Stimulated activated CD8-positive, alpha-beta memory T cell treated with anti-CD3 and anti-CD28 coated beads, Interleukin-12 subunit alpha, Interleukin-12 subunit beta, amount 100 ng/mL, for 4 hours (primary cell): ENCODE measurements at places on chromosomes 2 and 18.

DNA sequence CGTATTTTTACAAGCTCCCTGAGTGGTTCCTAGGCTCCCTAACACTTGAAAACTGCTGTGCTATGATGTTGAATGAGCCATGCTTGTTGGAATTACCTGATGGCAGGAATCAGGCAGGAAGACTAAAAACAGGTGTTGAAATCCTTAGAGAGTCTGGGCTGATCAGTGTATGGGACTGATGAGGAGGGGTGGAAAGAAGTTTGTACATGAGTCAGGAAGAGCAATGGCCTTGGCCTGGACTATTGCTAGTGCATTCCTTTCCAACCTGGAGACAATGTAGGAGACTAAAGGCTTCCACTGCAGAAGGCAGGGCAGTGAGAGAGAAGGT lies 25.0 kb upstream of the TMBIM1 start:
- DNase-seq: no peak

DNA sequence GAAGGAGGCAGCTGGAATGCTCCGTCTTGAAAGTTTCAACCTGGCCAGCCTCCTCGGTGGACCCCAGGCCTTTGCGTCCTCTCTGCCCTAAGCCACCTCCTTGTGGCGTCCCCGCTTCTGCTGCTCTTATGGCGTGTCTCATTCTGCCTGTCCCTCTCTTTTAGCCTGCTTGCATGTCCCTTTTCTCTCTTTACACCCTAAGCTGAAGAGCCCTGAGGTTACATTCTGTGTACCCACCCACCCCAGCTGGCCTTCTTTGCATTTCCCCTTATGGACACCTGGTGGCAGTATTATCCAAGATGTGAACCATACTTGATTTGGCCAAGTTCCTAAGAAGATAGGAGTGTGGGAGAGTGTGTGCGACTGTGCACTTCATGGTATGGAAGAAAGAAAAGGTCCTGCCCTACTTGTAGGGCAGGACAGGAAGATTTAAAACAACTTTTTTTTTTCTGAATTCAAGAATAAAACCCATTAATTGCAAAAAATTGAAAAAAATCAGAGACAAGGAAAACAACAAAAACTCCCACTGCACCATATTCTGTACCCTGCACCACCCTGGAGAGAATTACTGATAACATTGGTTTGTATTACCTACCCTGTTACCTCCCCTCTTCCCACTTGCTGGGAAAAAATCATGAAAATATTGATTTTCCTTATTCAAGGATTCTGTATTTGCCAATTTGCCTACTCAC lies 77.4 kb downstream of the DYSF start:
- DNase-seq: no peak

GRCh38 chr2:47043891-47044239 lies 111.2 kb downstream of the STPG4 start:
- no peak for DNase-seq

- no peak for DNase-seq
Measured at GRCh38 chr2:33085646-33086045, 138.9 kb downstream of the LTBP1 start.

DNA sequence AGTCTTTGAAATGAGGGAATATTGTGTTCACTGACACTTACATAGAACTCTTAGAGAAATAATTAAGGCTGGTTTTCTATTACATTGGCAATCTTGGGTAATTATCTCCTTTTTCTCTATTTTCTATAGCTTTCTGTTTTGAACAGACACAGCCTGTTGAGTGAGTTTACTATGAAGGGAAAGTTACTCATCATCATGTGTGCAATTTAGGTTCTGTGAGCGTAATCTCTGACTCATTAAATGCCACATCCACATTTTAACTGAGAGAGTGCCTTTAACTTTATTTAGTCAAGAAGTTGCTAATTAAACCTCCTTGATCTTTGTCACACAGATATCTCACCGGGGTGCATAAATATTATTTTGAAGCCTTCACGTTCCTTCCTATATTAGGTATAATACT lies 174.0 kb upstream of the SLC8A1 start:
- no peak for DNase-seq

GRCh38 chr2:199207011-199207410 lies 250.7 kb downstream of the SATB2 start:
- DNase-seq: no peak

DNA sequence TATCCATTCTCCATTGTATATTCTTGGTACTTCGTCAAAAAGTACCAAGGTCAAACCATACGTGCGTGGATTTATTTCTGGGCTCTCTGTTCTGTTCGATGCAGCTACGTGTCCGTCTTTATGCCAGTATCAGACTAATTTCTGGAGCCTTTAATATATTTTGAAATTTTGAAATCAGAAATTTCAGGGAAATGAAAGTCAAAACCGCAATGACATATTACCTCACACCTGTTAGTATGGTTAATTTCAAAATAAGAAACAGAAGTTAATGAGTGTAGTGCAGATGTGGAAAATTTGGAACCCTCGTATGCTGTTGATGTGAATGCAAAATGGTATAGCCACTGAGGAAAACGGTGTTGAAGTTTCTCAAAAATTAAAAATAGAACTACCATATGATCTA lies 156.1 kb upstream of the TRIB2 start:
- DNase-seq: no peak

DNA sequence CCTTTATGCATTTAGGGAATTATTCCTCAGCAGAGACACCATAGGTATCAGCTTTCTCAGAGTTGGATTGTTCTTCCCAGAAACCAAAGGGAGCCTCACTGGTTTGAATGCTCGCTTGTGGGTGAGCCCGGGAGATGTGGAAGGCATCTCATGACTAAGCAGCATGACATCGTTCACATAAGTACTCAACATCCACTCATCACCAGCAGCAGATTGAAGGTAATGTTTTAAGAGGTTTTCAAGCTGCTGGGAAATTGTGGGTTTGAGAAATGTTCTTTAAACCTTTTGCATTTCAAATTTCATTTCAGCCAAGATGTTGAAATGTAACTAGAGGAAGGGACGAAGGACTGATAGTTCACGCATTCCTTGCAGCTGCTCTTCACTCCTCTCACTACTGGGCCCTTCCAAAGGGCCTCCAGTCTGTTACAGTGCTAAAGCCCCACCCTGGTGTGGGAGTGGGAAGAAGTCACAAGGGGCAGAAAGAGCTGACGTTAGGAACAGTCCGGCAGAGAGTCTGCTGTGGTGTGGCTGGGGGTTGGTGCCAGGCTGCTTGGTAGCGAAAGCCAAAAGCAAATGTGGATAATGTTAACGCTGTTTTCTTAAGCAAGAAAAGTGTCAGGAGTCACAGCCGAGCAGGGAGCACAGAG lies 324.5 kb upstream of the EPHA4 start:
- no peak for DNase-seq

DNA sequence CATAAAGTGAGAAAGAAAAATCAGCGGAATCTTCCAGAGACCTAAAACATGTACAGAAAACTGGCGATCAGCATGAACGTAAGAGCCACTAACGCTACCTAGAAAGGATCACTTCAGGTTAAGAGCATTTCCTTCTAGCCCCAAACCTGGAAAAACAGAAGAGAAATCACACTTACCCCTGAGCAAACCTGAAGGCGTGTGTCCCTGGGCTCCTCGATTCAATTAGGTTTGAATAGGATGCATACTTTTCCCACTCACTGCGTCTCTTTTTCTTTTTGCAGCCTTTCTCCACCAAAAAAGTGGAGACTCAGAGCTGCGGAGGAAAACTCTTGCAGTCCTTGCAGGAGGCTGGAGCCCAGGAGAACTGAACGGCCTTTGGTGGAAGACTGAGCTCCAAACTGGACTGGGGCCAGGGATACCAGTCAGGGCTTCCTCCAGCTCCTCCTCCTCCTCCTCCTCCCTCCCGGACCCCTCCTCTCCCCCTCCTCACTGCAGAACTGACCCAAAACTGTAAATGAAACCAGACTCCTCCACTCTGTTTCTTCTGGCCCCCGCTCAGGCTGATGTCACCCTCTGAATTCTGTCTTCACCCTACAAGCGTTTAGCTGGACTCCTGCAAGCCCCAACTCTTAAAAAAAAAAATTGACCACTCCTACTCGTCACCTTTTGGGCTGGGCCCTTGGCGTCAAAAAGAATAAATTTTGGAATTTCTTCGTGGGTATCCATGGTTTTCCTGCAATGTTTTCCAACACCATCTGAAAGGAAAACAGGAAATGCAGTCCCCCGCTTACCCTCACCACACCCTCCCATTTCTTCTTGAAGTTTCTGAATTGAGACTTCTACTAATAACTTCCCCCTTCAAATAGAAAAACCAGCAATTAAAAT lies at the start of gene COL6A3:
Gene COL6A3, minus strand, starts transcription at position 388 of the 885 bp plus-strand sequence. CDS start 17,347 bp downstream, outside the sequence.
- DNase-seq: no peak

DNA sequence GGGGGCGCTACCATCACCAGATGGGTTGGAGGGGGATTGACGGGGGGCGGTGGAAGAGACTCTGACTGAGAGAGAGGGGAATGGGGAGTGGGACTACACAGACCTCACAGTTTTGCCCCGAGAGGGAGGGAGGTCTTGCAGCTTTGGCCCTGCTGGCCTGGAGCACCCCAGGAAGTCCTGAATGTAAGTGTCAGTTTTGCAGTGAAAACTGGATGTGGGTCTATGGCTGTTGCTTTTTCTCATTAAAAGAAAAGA lies 2.4 kb downstream of the TCF7L1 start:
- DNase-seq: no peak

- no peak for DNase-seq
Measured at GRCh38 chr2:133062931-133063665, 393.1 kb upstream of the LYPD1 start.

DNA sequence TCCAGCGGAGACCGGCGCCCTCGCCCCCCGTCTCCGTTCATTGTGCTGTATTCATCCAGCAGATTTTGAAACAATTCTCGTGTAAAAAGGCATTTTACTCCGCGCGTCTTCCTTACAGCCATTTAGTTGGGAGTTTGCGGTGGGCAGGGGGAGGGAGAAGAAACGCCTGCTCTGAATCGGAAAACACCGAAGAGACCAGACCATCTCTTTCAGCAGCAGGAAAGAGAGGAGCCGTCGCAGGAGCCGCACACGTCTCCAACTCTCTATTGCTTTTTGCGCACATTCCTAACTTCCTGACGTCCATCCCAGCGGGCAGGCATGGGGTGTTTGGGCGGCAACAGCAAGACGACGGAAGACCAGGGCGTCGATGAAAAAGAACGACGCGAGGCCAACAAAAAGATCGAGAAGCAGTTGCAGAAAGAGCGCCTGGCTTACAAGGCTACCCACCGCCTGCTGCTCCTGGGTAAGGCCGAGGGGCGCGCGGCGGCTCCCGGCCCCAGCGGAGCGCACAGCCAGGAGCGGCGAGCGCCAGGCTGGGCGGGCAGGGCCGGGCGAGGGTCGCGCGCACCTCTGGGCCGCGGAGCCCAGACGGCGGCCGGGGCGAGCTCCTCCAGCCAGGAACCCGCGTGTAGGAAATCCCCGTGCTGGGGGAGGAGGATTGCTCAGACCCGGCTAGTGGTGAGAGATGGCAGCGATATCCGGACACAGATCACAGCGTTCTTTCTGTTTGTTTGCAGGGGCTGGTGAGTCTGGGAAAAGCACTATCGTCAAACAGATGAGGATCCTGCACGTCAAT lies 63.2 kb downstream of the GNAL start:
- DNase-seq: no peak

DNA sequence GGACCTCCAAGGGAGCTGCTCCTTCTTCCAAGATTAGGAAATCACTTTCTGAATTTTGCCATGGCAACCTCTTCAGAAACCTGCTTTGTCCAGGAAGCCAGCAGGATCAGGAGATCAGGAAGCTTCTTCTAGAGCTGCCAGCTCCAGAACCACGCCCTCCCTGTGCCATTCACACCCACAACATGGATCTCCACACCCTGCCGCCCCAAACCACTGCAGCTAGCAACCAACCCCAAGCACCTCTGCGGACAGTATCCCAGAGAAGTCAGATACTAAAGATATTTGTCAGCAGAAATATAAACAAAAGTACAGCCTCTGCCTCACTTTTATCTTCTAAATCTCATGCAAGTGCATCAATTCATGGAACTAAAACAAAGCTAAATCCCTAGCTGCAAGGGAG lies 106.4 kb downstream of the VIT start:
- DNase-seq: no peak

DNA sequence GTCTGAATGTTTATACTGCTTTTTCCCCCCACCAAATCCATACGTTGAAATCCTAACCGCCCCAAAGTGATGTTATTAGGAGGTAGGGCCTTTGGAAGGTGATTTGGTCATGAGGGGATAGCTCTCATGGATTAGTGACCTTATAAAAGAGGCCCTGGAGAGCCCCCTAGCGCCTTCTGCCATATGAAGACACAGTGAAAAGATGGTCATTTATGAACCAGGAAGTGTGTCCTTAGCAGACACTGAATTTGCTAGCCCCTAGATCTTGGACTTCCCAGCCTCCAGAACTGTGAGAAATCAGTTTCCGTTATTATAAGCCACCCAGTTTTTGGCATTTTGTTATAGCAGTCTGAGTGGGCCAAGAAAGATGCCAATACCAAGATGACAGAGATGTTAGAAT lies 7.2 kb upstream of the TSN start:
- no peak for DNase-seq

- no peak for DNase-seq
Measured at GRCh38 chr2:230950874-230951339, 25.9 kb upstream of the GPR55 start.

- no peak for DNase-seq
Measured at GRCh38 chr2:215750763-215751162, 262.6 kb downstream of the MREG start.

GRCh38 chr2:209463226-209463625 lies 39.4 kb downstream of the MAP2 start:
- no peak for DNase-seq

DNA sequence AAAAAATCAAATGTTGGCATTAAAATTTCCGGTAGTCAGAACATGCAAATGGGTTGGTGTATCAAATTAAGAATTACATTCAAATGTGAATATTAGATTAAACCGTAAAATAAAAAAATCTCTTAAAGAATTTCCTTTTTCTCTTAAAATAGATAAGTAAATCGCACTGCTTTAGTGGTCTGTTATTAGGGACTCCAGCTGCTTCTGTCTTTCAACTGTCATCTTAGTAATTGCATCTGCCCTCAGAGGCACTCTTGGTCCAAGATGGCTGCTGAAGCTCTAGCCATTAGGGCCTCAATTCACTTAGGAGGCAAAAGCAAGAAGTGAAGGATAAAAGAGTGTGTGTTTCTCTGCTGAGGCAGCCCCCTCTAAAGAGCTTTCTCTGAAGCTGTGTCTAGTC lies 132.4 kb downstream of the MGAT5 start:
- no peak for DNase-seq

DNA sequence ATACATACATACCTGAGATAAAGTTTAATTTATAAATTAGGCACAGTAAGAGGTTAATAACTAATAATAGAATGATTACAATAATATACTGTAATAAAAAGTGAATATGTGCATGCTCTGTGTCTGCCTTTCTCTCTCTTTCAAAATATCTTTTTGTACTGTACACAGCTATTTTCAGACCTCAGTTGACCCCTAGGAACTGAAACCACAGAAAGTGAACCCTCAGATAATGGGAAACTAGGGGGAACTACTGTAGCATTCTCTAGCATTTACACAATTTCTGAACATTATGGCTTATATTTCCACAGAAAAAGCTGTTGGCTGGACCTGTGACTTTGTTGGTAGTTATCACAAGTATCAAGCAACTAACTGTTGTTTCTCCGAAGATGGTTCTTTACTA lies 25.9 kb downstream of the WDR75 start:
- no peak for DNase-seq

GRCh38 chr2:190159453-190159852 lies 96.9 kb upstream of the MSTN start:
- DNase-seq: no peak
